Stimulated activated CD4-positive, alpha-beta T cell treated with anti-CD3 and anti-CD28 coated beads, Interleukin-1b, Interleukin-23, amount 100 ng/mL, for 1 hour (primary cell): ENCODE measurements at places on chromosomes 4 and X.

DNA sequence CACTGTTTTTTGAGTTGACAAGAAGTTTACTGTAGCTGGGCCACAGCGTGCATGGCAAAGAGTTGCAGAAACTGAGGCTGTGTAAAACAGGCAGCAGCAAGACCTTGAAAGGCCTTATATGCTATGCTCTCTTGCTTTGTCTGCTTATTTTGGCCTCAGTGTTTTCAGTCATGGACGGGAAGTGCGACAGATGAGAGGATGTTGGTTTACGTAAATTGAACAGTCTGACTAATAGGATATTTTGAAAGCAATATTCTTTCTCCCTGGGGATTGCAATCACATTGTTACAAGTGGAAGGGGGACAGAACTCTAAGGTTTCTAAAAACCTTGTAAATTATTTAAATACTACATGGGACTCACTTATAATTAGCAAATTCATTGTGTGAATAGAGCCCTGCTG, 32.2 kb upstream of the MAGEA10 start:
- DNase-seq: no peak

DNA sequence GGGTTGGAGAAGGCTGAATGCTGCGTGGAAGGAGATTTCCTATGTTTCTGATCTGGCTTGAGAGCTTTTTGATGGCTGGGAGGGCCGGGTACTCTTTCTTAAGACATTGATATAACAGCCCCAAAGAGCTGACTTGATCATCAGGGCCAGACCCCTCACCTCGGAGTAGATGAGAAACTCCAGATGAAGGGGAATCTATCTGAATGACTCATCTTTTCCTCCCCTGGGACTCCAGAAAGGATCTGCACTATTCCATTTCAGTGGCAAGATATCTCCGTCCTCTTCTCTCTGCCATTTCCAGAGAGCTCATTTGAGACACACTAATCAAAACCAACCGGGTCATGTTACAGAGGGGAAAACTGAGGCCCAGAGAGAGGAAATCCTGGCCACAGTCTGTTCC, 92.9 kb upstream of the MSX1 start:
- no peak for DNase-seq

DNA sequence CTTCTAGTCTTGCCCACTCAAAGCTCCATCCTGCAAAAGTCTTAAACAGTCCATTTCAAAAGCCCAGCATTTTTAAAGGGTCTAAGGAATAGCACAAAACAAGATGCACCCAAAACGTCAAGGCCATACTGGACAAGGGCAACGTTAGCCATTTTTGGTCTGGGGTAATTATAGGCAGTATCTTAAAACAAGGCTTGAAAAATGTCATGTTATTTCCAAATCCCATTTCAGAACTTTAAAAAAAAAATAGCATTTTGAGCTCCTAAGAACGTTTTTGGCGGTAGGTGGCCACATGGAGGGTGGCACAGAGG, 584 bp upstream of the TMEM165 start:
- DNase-seq: no peak

GRCh38 chr4:123506011-123506695, 109.6 kb downstream of the SPRY1 start:
- no peak for DNase-seq

DNA sequence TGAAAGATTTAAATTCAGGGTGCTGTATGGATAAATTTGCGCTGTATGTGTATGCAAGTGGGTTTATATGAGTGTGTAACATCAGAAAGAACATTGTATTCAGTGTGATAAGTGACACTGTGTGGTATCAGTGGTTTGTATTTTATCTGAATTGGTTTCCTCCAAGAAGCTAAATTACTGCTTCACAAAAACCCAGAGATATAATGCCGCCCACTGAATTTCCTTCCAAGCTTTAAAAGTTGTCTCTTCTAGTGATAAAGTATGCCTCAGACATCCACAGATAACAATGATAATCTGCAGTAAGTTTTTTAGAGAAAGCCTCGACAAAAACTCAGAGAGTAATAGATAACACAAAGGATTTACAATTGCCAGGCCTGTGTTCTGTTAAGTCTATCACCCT, 710.6 kb upstream of the HS3ST1 start:
- no peak for DNase-seq

GRCh38 chr4:173834151-173834550, 304.1 kb upstream of the HAND2 start:
- no peak for DNase-seq

- DNase-seq: no peak
Observed at GRCh38 chr4:104025251-104025650, 305.5 kb upstream of the TACR3 start.

- DNase-seq: no peak
Observed at GRCh38 chr4:162565730-162566129, 401.9 kb upstream of the FSTL5 start.

- DNase-seq: no peak
Observed at GRCh38 chr4:64359489-64359888, 49.8 kb downstream of the TECRL start.

DNA sequence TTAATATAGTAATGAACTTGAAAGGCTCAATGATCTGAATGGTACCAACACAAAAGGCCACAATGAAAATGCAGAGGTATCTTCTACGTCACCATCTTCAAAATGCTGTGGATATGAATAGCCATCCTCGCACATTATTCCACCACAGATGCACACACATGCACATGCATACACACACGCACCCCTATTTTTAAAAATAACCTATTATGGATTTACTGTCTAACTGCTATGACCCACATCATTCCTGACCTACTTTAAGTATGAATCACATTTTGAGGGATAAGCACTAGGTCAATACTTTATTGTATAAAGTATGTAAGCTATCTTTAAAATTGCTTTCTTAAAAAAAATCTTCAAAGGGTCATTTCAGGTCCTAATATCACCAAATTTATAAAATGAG, 24.4 kb upstream of the CORIN start:
- DNase-seq: no peak

DNA sequence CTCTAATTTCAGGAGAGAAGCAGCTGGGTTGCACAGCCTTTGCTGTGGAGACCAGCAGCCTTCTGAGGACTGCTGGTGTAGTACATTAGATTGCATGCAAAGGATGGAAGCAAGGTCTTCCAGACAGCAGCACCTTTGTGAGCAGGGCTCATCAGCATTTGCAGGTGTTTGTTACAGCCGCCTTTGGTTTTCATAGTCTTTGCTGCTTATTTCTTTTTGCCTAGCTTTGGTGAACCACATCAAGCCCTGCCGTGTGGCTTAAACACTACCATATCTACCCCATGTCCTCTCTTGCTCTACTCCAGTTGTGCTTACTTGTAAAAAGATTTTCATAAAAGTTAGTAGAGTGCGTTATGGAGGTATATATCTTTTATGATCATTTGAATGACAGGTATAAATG, 57.5 kb downstream of the MTM1 start:
- no peak for DNase-seq

DNA sequence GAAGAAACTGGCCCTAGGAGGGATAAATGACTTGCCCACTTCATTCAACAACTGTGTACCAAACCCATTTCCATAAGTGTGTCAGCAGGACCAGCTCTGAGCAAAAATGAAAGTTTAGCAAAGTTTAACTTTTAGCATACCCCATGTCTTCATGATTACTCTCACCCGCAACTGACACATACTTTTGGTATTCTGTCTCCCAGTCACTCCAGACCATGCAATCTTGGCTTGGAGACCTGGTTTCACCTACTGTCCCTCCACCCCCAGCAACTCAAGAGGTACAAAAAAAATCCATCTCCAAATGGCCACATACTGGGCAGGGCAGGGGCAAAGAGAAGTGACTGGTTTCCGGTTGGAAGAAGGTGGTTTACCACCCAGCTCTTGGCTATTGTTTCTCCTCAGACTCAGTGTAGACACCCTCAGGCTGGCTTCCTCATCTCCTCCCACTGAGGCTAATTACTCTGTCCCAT, 79.8 kb downstream of the RLIM start:
- no peak for DNase-seq

DNA sequence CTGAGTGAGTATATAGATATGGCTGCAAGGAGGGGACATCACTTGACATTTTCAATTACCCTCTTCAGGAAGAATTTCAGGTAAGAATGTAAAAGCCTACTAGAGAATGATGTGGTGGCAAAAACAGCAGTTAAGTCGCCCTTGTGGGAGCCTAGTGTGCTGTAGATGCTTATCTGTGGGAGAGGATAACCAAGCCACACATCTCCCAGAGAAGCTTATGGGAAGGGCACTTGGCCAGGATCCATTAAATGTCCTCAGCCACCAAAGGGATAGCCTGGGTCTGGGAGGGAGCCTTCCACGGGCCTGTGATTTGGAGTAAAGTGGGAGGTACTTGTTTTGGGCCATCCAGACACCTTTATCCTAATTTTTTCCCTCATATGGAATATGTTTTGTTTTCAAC, 41.3 kb upstream of the BCLAF3 start:
- no peak for DNase-seq

DNA sequence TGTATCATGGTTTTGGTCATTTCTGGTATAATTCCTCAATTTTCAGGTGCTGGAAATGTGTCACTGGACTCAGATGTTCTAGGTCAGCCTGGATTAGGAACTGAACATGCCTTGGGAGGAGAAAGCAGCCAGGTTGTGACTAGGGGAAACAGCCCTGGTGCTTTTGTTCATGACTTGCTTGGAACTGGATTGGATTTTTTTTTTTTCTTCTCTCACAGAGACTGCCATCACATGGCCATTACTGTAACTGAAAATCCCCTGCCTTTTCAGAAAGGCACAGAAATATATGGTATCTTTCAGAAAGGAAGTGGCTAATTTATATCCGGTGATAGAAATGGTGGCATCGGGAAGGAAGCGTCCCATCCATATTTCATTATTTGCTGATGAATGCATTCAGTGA, 34.6 kb downstream of the SEPTIN11 start:
- DNase-seq: no peak

GRCh38 chr4:143458966-143459365, 54.5 kb upstream of the SMARCA5 start:
- DNase-seq: no peak

GRCh38 chrX:29488919-29489318, 726.4 kb upstream of the MAGEB2 start:
- no peak for DNase-seq

GRCh38 chr4:65467068-65467680, 203.1 kb downstream of the EPHA5 start:
- no peak for DNase-seq

DNA sequence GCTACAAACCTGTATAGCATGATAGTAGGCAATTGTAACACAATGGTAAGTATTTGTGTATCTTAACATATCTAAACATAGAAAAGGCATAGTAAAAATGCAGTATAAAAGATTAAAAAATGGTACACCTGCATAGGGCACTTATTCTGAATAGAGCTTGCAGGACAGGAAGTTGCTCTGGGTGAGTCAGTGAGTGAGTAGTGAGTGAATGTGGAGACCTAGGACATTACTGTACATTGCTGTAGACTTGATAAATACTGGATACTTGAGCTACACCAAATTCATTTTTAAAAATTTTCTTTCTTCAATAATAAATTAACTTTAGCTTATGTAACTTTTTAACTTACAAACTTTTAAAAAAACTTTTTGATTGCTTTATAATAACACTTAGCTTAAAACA, 68.2 kb upstream of the MAML3 start:
- no peak for DNase-seq
